CD4-positive, alpha-beta T cell treated with Interleukin-6 for 4 hours (primary cell): ENCODE measurements at places on chromosomes 7 and 10.

GRCh38 chr10:12547301-12547771, 198.0 kb downstream of the CAMK1D start:
- peak; percentile 24 for DNase-seq

DNA sequence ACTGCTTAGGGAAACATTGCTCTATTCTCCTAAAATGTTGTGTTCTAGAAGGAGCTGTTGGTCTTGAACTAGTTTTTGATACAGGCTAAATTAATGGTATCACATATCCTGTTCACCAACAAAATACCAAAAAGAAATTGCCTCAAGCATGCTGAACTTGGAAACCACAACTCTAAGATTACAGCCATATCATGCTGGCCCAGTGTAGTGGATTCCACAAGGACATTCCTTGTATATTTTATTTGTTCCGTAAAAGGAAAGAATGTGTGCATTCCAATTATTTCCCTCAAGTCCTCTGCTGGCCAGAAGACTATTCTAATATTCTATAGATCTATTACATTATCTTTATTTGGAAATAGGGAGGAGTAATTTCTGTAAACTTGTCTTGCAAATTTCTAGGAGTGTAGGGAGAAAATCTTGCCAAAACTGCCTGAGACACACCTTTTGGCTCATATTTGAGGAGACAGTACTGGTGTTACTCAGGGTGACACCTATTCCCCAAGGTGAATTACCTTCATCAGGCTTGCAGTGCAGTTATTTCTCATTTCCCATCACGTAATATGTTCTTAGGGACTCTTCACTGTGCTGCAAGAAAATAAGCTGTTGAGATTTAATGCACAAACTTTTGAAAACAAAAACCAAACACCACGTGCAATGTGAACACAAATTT, 1.9 kb upstream of the NEBL start:
- no peak for DNase-seq

DNA sequence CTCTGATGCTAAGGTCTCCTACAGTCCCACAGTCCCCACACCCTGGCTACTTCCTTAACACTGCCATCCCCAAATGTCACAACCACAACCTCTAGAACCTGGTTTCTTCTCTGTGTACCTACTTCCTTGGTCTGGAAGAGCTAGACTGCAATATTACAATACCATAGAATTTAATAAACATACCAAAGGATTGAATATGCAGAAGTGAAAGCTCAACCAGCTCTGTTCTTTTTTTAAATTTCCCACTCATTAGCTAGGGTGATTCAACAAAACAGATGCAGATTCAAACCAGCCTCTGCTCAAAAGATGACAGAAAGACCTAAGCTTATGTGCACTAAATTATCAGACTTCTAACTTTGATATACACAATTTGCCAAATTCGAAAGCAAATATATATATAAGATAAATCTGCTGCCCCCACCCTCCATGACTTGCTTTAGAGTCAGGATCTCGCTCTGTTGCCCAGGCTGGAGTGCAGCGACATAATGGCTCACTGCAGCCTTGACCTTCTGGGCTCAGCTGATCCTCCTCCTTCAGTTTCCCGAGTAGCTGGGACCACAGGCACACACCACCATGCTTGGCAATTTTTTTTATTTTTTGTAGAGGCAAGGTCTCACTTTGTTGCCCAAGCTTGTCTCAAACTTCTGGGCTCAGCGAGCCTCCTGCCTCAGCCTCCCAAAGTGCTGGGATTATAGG, 212.6 kb downstream of the CHCHD3 start:
- DNase-seq = no peak

GRCh38 chr10:126247446-126247975, 140.8 kb downstream of the ADAM12 start:
- DNase-seq = no peak

GRCh38 chr10:76542307-76542930, 1095.2 kb downstream of the KCNMA1 start:
- DNase-seq = no peak

DNA sequence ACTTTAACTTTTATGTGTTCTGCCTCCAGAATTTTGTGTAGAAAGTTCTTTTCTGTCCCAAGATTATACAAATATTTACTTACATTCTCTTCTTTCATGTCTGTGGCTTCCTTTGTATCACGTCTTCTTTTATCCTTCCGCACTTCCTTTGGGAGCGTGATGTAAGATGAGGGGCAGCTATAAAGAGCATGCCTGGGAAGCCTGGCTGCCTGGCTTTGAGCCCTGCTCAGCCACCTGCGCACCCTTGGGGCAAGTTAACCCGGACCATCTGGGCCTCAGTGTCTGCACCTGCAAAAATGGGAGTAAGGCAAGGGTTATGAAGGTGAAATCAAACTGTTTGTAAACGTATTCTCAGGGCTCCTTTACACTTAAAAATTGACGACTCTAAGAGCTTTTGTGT, 25.2 kb downstream of the PALD1 start:
- DNase-seq = no peak

- DNase-seq = no peak
Measured at GRCh38 chr7:135790371-135790977, 41.9 kb upstream of the FAM180A start.
